ENCODE measurements at places on chromosomes 4 and X. TPM values are rescaled to one million over a fixed set of nuclear protein-coding genes. Genes with fewer than 3 reads are reported as not detected.

Gene HPSE
- total RNA-seq = 0.62 TPM

Gene PAGE1
- total RNA-seq = not detected

Gene ERCC6L
- 3.8 TPM for total RNA-seq

Gene ARMCX2
- 95.6 TPM for total RNA-seq

Gene UGT2B10
- not detected for total RNA-seq

Gene NEUROG2
- not detected for total RNA-seq

Gene AVPR2
- total RNA-seq = not detected

Gene CFAP47
- total RNA-seq = not detected

Gene LRIT3
- total RNA-seq = not detected

Gene ADAMTS3
- total RNA-seq = 11.1 TPM

Gene CPEB2
- total RNA-seq = 19.3 TPM

Gene INTS6L
- 2.5 TPM for total RNA-seq

Gene ANKRD50
- 42.7 TPM for total RNA-seq

Gene TIGD4
- total RNA-seq = 0.13 TPM

Gene DCAF16
- 20.5 TPM for total RNA-seq

Gene SAGE1
- total RNA-seq = not detected

Gene MAGEA11
- total RNA-seq = not detected

Gene GABRG1
- not detected for total RNA-seq

Gene NLGN3
- 0.37 TPM for total RNA-seq

Gene P2RY4
- total RNA-seq = not detected

Gene TMEM255A
- total RNA-seq = not detected

Measured in aortic smooth muscle cell (primary cell).